ENCODE measurements at places on chromosomes 16 and 17.

- no peak for DNase-seq
Observed at GRCh38 chr17:68981288-68981687, 26.1 kb upstream of the ABCA8 start.

GRCh38 chr17:27650836-27651235 is 19.8 kb downstream of the LGALS9 start:
- no peak for DNase-seq

GRCh38 chr17:66405836-66406677 is 103.6 kb downstream of the PRKCA start:
- DNase-seq, result no peak

DNA sequence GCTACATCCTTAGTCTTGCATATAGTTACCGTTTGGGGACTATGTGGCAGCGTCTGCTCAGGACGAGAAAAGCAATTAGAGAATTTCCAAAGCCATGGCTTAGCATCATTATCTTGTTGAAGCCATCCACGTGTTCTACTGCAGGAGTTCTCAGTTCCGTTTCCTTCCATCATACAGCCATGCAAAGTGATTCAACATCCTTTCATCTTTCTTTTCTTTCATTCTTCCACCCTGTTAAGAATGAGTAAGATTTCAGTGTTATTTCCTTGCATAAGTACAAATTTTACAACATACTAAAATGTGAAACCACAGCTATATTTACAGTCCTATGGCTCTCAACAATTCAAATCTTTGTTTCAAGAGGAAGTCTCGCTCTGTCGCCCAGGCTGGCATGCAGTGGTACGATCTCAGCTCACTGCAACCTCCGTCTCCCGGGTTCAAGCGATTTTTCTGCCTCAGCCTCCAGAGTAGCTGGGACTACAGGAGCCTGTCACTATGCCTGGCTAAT is 3.8 kb downstream of the MARF1 start:
- no peak for DNase-seq

DNA sequence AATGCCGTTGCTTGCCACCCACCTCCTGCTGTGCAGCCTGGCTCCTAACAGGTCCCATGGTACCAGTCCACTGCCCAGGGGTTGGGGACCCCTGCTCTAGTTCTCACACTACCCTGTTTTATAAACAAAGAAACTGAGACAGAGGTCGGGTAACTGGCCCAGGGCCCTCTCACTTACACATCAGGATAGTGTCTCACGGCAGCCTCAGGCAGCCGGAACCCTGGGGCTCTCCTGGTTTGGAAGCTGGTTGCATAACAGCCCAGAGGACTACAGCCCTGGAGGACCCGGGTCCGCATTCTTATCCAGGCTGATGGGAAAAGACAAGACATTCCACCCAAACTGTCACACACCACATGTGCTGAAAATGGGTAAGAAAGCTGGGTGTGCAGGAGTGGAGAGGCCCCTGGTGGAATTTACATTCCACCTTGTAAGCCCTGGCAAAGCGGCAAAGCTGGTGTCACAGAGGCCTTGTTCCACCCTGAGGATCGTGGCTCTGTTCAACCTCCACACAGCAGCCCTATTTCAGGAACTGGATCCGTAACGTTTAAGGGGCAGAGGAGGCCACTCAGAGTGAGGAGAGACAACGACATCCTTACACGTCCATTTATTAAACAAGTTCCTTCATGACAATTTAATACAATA is 9.8 kb downstream of the CMTM3 start:
- no peak for DNase-seq

DNA sequence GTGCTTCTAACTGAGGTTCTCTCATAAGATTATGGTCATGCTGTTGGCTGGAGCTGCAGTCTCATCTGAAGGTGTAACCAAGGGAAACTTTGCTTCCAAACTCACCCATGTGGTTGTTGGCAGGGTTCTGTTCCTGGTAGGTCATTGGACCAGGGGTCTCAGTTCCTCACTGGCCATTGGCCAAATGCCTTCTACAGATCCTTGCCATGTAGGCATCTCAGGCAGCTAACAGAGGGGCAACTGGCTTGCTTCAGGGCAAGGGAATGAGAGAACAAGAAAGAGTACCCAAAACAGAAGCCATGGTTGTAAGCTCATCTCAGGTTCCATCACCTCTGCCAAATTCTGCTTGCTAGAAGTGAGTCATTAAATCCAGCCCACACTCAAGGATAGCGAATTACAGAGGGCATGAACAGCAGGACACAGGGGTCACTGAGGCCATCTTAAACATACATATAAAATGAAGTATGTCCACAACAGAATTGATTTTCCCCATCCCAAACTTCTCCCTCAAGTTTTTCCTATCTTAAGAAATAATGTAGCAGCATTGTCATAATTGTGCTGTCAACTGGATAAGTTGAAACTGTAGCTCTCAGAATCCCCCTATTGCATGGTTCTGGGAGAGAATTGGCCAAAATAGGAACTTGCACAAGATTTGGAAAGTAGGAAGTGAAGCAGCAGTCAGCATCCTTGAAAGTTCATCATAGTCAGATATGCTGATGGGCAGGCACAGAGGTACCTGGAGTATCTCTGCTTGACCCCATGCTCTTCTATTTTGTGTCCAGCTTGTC is 42.4 kb upstream of the CES5A start:
- DNase-seq, result no peak
